Stimulated activated CD8-positive, alpha-beta memory T cell treated with anti-CD3 and anti-CD28 coated beads, Interleukin-2, amount 100 ng/mL, for 1 hour (primary cell): ENCODE measurements at places on chromosomes 5 and 9.

- DNase-seq = no peak
These were observed 37.4 kb downstream of the MVB12B start for GRCh38 chr9:126363847-126364671.

DNA sequence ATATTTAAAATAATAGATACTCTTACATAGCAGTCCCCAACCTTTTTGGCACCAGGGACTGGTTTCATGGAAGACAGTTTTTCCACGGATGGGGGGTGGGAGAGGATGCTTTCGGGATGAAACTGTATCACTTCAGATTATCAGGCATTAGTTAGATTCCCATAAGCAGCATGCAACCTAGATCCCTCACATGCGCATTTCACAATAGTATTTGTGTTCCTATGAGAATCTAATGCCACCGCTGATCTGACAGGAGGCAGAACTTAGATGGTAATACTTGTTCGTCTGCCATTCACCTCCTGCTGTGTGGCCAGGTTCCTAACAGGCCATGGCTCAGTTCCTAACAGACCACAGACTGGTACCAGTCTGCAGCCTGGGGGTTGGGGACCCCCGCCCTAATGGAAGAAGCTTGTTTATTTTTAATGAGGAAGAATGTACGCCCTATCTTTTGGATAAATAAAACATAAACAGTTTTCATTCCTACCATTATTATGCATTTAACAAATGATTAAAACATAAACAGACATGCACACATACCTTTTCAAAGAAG, 187.7 kb downstream of the ZSWIM6 start:
- DNase-seq = no peak

GRCh38 chr9:114989600-114990410, 59.4 kb upstream of the TNFSF8 start:
- no peak for DNase-seq

DNA sequence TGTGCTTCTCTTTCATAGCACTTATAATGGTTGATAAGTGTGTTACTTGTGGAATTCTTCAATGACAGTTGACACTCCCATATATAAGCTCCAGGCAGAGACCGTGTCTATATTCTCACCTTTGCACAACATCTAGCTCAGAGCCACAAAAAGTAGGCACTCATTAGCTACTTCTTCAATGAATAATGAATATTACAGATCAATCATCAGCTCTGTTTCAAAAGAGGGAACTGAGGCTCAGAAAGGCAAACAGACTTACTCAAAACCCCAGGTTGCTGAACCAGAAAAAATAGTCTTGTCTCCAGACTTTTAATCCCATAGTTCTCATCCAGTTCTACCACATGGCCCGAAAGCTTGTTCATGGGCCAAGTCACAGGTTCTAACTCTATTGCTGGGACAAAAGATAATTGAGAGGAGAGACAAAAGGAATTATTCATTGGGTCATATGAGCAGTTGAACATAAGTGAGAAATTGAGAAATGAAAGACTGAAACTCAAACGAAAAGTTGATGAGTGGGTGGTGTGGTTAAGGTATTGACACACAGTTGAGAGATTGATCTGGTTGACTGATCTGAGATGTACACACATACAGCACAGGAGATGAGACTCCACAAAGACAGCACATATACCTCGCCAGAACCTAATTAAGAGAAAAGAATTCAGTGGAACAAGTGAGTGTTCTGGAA, 381.6 kb downstream of the EFNA5 start:
- no peak for DNase-seq

- DNase-seq = no peak
These were observed 19.9 kb downstream of the PNPLA7 start for GRCh38 chr9:137530331-137530730.

DNA sequence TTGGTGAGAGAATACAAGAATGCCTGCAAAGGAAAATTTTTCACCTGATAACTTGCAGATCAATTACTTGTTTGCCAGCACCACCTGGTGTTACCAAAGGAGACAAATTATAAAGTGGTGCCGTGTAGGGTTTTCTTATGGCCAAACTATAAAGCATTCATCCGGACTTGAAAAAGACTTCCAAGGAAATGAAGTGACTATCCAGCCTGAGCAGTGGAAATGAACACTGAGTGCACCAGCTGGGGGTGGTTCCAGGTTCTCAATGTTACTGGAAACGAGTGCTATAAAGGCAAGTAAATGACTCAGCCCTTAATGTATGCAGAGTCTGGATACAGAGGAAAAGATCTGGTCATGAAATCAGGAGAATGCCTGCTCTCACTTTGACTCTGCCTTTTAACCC, 113.1 kb downstream of the DNAH5 start:
- DNase-seq = no peak
